ENCODE measurements at places on chromosomes 7 and 10. TPM values are rescaled to one million over a fixed set of nuclear protein-coding genes. Genes with fewer than 3 reads are reported as not detected.
A peak's percentile ranks its signal among the peaks of the same experiment; 100 is the strongest.

UNC5B gene
- 0.10 TPM for total RNA-seq

OPN4 gene
- total RNA-seq: not detected

DNA sequence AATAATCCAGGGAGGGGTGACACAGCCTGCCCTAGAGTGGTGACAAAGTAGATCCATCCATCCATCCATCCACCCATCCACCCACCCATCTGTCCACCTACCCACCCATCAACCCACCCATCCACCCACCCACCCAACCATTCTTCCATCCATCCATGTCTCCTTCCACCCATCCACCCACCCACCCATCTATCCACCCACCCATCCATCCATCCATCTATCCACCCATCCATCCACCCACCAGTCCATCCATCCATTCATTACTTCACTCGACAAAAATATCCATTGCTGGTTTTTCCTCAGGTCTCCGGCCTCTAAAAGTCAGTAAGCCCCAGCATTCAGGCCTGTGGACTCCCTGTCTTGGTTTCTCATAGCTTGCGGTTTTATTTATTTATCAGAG is 12.5 kb upstream of the LIMK1 start:
- H3K27ac ChIP-seq: peak overlapping the region; percentile 4
- peaks cover 2% of the 10 kb centered on the region for H3K27me3 ChIP-seq
- no peak overlapping the region for H3K4me3 ChIP-seq
- H3K4me1 ChIP-seq: peaks cover 4% of the 10 kb centered on the region

GRCh38 chr10:119608316-119609155 is 11.8 kb upstream of the TIAL1 start:
- H3K36me3 ChIP-seq: no peaks in the 10 kb centered on the region
- H3K27me3 ChIP-seq: no peaks in the 10 kb centered on the region
- H3K27ac ChIP-seq: no peak overlapping the region
- no peak for DNase-seq
- peaks cover 4% of the 10 kb centered on the region for H3K4me1 ChIP-seq
- H3K4me3 ChIP-seq: no peak overlapping the region

GRCh38 chr10:8039321-8039881 is 15.1 kb upstream of the GATA3 start:
- H3K36me3 ChIP-seq: peaks cover 11% of the 10 kb centered on the region
- no peak overlapping the region for H3K4me3 ChIP-seq
- H3K27me3 ChIP-seq: peaks cover 78% of the 10 kb centered on the region
- no peak for DNase-seq

DNA sequence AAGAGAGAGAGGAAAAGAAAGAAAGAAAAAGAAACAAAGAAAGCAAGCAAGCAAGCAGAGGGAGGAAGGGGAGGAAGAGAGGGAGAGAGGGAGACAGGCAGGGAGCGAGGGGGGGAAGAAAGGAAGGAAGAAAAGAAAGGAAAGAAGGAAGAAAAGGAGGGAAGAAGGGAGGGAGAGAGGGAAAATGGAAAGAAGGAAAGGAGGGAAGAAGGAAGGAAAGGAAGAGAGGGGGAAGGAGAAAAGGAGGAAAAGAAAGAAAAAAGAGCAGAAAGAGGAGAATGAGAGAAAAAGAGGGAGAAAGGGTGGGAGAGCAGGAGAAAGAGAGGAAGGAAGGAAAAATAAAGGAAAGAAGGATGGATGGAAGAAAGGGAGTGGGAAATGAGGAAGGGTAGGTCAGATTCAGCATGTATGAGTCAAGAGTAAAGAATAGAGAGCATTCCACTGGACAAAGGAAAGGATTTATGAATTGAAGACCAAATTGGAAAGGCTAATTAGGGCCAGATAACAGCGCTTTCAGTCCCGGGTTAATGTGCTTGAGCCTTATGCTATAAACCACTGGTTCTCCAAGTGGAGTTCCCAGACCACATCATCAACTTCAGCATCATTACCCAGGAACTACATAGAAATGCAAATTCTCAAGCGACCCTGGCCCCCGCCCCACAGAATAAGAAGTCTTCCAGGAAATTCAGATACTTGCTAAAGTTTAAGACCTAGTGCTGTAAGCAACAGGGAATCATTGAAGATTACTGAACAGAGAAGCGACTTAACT is 85.1 kb downstream of the C10orf90 start:
- H3K27me3 ChIP-seq: no peaks in the 10 kb centered on the region
- no peak for DNase-seq
- H3K36me3 ChIP-seq: no peaks in the 10 kb centered on the region
- H3K4me1 ChIP-seq: no peaks in the 10 kb centered on the region
- no peak overlapping the region for H3K27ac ChIP-seq
